ENCODE measurements at places on chromosomes 5 and 9.

DNA sequence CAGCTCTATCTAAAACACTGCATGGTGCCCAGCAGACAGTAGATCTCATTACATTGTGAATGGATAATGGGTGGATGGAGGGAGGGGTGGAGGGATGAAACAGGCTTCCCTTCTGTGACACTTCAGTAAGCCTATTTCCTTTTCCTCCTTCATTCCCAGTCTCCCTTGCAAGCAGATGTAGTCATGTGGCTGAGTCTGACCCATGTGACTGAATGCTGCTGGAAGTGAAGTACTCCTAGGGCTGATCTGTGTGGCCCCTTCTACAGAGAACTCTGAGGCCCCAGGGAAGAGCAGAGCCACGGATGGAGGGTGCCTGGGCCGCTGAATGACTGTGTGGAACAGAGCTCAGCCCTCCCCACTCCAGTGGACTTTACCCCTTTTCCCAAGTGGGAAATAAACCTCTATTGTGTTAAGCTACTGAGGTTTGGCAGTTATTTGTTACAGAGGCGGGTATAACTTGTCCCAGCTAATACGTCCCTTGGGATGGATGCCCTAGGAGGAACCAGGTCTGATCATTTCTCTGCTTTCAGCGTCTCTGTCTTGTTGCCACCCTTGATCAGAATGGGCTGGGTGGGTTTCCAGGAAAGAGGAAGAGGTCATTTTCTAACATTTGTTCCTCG is 176.1 kb upstream of the MVB12B start:
- DNase-seq, result peak; percentile 3

GRCh38 chr5:16521521-16522483 is 56.2 kb upstream of the ZNF622 start:
- DNase-seq, result no peak

- no peak for DNase-seq
These were observed 31.2 kb upstream of the RNU6ATAC start for GRCh38 chr9:134195558-134195957.

DNA sequence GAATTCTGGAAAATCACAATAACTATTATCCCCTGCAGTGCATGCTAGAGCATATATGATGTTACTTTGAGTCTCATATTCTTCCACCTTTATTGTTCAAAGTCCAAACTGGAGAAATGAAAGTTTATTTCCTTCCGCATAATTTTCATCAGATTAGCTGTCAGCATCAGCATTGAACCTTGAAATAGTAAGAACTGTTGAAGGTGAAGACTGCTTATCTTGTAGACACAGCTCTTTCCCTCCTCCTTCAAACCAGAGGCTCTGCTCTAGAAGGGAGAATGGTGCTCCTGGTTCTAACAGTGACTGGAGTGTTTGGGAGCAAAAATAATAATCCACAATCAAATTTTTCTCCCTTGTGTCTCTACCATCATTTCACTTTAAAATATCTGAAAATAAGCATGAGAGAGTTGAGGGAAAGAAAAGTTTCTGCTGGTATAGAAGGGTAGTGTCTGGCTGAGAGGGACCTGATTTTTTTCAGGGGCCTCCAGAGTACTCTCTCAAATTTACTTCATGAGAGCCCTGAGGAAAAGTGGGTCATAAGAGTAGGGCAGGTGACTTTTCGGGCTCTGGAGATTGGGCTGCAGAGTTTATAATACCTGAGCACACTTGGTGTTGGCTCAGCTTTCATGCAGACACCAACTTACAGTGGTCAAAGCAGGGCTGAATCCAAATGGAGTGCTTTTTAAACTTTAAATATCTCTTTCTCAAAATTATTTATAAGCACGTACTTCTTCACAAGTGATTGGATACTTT is 170.4 kb downstream of the ZDHHC21 start:
- no peak for DNase-seq

DNA sequence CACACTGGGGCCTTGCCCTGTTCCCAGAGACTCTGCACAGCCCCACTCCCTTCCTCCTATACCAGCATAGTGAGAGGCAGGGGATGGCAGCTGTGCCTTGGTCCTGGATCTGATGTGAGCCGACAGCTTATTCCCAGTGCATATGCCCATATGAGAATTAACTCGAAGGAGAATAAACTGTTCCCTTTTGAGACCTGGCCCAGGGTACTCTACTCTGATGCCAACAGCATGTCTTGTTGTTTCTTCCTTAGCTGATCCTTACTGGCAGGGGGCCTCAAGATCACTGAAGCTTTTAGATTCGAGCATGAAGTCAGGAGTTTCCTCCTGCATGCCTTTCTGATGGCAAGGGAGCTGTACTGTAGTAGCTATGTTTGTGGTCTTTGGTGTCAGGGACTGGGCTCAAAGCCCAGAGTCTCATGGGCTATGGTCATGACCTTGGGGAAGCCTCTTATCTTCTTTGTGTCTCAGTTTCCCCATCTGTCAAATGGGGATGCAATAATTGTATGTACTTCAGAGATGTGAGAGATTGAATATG is 57.1 kb downstream of the DOCK2 start:
- DNase-seq, result no peak

DNA sequence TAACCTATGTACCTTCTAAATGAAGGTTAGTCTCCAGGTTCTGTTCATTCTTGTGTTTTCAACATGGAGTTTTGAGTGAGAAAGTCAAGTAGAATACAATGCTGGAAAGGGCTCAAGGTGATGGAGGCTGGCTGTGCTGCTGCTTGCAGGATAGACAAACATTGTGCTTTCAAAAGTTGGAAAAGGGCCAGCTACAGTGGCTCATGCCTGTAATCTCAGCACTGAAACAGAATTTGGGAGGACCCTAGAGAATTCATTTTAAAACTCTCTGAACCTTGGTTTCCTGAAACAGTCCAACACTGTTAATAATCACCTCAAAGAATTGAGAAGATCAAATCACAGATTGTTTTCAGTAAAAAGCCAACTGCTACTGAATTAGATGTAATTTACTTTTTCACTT is 15.4 kb upstream of the IARS1 start:
- no peak for DNase-seq

DNA sequence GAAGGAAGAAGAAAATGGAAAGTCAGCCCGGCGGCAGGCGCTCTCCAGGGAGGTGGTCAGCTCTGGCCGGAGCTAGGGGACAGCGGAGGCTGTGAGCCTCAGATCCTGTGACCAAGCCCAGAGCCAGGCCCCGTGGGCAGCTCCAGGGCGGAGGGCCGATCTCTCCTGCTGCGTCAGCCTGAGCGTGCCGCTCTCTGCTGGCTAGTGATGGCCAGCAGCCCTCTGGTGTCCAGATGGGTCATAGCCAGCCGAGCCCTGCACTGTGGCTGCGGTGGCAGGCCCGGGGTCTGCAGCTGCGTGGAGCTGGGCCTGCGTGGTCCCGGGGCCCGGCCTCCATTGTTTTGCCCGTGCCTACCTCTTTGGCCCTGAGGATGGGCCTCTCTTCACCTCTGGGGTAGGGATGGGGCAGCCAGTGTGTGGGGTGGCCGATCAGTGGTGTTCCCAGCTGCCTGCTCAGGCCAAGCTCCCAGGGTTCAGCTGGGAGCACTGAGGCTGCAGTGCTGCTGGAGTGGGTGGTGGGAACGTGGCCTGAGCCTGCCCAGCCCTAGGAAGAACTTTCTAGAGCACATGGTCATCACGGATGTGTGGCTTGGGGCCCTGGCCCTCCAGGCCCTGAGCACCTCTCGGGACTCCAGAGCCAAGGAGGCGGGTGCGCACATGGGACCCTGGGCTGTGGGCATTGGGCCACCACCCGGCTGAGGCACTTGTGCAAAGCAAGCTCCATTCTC is 17.1 kb upstream of the NRARP start:
- peak; percentile 28 for DNase-seq

GRCh38 chr9:14932231-14932630 is 22.0 kb upstream of the FREM1 start:
- no peak for DNase-seq

GRCh38 chr9:80127920-80128319 is 556.2 kb downstream of the TLE4 start:
- no peak for DNase-seq

GRCh38 chr9:121862371-121863332 is 211.2 kb downstream of the DAB2IP start:
- DNase-seq, result no peak

- no peak for DNase-seq
These were observed 3.0 kb upstream of the ENTPD2 start for GRCh38 chr9:137056739-137057415.

DNA sequence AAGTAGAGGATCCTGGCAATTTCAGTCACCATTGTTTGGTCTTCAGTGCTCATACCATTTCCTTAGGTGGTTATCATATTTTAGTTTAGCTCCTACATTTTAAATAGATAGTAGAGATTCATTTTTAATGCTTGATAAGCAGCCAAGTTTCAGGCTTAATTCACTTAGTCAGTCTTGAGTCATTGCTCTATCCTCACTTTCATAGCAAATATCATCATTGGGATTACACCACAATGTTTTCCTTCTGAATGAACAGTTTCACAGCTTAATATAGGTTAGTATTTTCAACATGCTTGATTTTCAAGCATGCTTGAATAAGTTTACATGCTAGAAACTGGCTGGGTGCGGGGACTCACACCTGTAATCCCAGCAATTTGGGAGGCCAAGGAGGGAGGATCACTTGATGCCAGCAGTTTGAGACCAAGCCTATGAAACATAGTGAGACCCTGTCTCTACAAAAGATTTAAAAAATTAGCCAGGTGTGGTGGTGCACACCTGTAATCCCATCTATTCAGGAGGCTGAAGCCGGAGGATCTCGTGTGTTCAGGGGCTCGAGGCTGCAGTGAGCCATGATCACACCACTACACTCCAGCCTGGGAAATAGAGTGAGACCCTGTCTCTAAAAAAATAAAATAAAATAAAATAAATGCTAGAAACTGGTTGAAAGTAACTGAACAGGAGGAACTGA is 339.9 kb downstream of the ADGRV1 start:
- DNase-seq, result no peak

- DNase-seq, result no peak
These were observed 42.2 kb upstream of the EGFL7 start for GRCh38 chr9:136620441-136621018.

GRCh38 chr9:137268538-137269201 is 8.9 kb upstream of the TOR4A start:
- no peak for DNase-seq

DNA sequence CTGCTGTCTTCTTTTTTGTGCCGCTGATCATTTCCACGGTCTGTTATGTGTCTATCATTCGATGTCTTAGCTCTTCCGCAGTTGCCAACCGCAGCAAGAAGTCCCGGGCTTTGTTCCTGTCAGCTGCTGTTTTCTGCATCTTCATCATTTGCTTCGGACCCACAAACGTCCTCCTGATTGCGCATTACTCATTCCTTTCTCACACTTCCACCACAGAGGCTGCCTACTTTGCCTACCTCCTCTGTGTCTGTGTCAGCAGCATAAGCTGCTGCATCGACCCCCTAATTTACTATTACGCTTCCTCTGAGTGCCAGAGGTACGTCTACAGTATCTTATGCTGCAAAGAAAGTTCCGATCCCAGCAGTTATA is 17.1 kb downstream of the F2R start:
- no peak for DNase-seq

- DNase-seq, result no peak
These were observed 17.9 kb upstream of the SPIN1 start for GRCh38 chr9:88370346-88370745.

DNA sequence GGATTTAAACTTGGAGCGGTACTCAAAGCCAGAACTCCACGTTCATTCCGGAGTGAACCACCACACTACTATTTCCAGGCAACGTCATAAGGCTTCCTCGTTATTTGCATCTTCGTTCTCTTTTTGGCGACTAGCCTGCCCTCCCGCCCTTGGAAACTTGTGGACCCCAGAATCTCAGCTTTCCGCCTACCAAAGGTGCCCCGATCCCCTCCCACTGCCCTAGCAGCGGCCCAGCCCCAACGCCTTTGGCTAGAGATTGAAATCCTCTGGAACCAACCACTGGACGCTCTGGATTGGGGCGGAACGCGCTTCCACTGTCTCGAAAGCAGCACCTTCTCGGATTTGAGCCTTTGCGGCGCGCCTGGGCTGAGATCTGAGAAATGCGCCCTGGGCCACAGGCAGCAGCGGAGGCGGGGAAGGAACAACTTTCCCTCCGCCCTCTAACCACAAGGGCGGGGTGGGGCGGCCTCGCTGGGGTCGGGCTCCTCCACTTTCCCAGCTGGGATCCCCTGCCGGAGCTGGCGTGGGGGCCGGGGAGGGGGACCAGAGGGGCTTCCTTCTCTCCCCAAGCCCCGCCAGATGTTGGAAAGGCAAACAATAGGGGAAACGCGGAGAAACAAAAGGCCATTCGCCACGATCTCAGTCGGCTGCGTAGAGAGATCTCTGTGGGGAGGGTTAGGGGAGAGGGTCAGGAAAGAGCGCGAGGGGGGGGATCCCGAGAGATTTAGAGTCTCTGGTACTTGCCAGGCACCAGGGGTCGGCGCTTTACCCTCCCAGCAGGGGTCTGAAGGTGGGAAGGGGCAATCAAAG is 1.3 kb downstream of the MOB3B start:
- DNase-seq, result peak; percentile 89

GRCh38 chr5:140039561-140039960 is 3.5 kb downstream of the NRG2 start:
- no peak for DNase-seq

GRCh38 chr5:149682532-149683075 is 47.5 kb upstream of the PPARGC1B start:
- DNase-seq, result no peak

DNA sequence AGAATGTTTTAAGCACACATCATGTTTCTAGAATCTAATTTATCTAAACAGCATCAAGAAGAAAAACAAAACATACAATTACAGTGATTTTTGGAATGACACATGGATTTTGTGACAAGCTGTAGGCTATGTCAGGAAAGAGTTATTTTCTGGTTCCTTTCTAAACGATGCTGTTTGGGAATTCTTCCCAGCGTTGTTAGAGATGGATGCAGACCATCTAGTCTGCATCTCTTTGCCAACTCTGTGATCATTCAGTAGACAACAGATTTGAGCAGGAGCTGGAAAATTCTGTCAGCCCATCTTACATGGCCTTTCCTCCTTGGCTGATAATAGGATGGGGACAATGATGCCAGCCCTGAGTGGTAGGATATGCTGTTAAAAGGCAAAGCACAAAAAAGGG is 295.7 kb upstream of the TRPC7 start:
- DNase-seq, result no peak

- DNase-seq, result no peak
These were observed 1.9 kb upstream of the NDUFB6 start for GRCh38 chr9:32574858-32575257.
